Kasumi-1 (cell line): ENCODE measurements at places on chromosomes 7 and 10.
A peak's percentile ranks its signal among the peaks of the same experiment; 100 is the strongest.

- peak; percentile 13 for DNase-seq
Observed at GRCh38 chr7:137753948-137754851, 92.6 kb downstream of the DGKI start.

GRCh38 chr7:137235434-137235833 is 108.1 kb downstream of the PTN start:
- DNase-seq = no peak

DNA sequence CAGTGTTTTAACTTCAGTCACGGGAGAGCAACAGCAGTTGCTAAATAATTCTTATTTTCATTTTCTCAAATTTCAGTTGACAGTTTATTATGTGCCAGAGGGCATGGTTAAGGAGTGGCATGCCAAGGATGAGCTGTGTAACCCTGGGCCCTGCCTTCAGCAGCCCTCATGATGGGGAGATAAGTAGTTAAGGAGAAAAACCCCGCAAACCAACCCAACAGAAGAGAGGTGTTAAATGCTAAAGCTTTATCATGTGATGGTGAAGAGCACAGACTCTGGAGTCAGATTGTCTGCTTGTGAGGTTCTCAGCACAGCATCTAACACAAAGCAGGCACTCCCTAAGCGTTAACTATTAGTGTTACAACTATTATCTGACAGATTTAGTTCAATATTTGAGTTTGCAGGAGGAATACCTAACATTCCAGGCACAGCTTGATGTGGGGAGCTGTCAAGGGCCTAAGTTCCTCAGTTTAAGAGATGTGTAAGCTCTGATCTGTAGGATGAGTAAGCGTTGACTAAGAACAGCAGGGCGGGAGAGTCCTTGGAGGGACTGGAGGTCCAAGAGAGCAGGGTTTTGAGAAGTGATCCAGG is 29.6 kb downstream of the STAM start:
- DNase-seq = no peak

- DNase-seq = no peak
Observed at GRCh38 chr7:130356876-130357611, 12.4 kb downstream of the CPA5 start.

- DNase-seq = no peak
Observed at GRCh38 chr10:94645285-94645684, 38.2 kb upstream of the CYP2C18 start.

- DNase-seq = no peak
Observed at GRCh38 chr10:19974138-19974537, 157.9 kb downstream of the PLXDC2 start.

DNA sequence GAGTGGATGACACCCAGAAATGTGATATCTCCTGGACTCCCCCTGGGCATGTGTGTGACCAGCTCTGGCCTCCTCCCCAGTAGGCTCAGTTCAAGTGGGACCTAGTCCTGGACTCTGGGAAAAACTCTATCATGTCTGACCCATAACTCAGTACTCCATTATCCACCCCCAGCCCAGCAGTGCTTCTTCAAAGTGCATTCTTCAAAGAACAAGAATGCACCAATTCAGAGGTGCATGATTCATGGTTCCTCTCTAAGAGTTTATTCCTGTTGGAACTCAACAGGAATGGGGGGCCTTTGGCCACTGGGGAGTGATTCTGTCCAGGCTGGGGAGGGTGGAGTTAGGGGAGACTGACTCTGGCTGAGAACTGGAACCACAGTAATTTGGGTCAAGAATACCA is 173.6 kb upstream of the CXCL12 start:
- DNase-seq = no peak

GRCh38 chr7:30655096-30655970 is 26.9 kb downstream of the CRHR2 start:
- DNase-seq = no peak

GRCh38 chr10:6461961-6462360 is 118.1 kb downstream of the PRKCQ start:
- DNase-seq = no peak

DNA sequence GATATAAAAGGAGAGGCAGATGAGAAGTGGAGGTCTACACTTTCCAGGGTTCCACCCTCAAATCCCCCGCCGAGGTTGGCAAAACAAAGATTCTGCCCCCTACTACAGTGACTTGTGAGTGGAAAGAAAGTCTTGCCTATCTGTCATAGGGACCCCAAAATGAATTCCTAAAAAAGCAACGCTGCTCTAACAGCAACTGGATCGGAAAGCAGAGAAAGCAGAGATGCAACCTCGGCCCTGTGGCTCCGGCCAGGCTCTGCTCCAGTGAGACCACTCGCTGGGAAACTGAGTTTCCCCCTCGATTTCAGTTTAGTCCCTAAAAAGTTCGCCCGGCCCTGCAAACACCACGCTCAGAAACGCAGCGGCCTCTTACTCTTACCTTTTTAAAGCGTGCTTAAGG is 297.9 kb upstream of the NFE2L3 start:
- DNase-seq = no peak

GRCh38 chr7:26397796-26398426 is 106.2 kb downstream of the SNX10 start:
- peak; percentile 43 for DNase-seq

GRCh38 chr7:36686499-36686898 is 37.8 kb downstream of the AOAH start:
- peak; percentile 11 for DNase-seq

- no peak for DNase-seq
Observed at GRCh38 chr10:79059859-79060379, 8.8 kb upstream of the ZMIZ1 start.

- DNase-seq = no peak
Observed at GRCh38 chr7:129902788-129903422, 49.9 kb downstream of the UBE2H start.

- DNase-seq = no peak
Observed at GRCh38 chr10:71326464-71326881, 7.4 kb downstream of the SLC29A3 start.

DNA sequence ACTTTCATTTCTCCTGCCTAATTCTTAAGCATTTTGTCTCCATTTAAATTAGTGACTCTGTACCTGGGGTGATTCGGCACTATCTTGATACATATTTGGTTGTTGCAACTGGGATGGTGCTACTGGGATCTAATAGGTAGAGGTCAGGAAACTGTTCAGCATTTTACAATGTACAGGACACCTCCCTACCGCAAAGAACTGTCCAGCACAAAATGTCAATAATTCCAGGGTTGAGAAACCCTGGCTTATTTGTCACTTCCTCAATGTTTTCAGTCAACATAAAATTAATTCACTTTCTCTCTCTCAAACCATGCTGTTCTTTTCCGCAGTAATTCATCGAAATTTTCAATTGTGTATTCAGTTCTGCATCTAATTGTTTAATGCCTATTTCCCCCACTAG is 151.4 kb upstream of the CALCR start:
- no peak for DNase-seq

GRCh38 chr10:13651969-13652720 is 65.4 kb downstream of the PRPF18 start:
- no peak for DNase-seq

DNA sequence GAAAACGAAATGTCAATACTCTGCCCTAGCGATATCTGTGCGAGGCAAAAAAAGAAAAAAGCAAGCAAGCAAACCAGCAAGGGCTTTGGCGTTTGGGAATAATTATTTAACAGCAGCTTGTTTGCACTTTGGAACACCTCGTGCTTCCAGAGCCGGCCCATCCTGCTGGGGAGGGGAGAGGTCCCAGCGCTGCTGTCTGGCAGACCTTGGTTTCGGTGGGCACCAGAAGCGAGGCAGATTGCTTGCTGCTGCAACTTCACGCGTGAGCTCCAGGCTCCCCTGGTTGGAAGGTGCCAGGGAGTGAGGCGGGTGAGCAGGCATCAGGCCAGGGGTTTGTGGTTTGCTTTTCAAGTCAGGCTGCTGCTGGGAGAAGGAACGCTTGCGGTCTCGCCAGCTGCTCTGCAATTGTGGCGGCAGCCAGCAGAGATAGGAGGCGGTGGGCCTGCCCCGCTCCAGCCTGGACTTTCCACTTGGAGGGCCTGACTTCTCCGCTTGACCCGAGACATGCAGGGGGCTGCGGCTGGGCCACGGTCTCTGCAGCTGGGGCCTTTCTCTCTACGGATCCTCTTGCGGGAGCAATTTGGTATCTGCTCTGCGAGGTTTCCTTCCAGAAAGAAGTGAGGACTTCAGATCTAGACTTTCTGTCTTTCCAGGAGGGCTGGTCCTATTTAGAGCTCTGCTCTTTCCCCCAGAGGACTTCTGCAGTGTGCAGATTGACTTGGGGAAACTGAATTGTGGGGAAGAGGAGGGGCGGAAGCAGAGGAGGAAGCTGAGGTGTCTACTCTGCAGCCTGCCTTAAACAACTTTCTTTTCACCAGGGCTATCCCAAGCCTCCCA is 131.4 kb downstream of the PRPF18 start:
- peak; percentile 68 for DNase-seq

GRCh38 chr10:123377883-123378282 is 223.7 kb downstream of the BUB3 start:
- DNase-seq = no peak

DNA sequence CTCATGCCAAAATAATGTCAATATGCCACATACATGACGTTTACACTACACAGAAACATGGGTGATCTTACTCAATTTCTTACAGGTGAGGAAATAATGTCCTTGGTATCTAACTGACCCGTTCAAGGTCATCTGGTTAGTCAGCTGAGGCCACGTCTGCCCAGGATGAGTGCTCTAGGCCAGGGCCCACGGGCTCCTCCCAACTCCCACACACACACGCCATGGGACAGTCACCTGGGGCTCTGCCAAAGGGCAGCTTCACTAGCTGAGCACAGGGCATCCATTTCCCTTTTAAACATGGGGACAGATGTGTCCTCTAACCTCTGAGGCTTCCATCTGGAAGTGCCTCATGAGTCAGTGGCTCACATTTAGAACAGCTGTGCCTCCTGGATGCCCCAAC is 123.9 kb downstream of the TNS3 start:
- no peak for DNase-seq

GRCh38 chr10:96637709-96638108 is 50.9 kb upstream of the TM9SF3 start:
- DNase-seq = no peak
